ENCODE measurements at places on chromosomes 2 and 18. TPM values are rescaled to one million over a fixed set of nuclear protein-coding genes. Genes with fewer than 3 reads are reported as not detected.

Gene HOXD13
- total RNA-seq = not detected

Gene ILKAP
- 10.2 TPM for total RNA-seq

Gene TAF4B
- 3.0 TPM for total RNA-seq

Gene GRB14
- total RNA-seq = not detected

Gene ANTXR1
- 98.2 TPM for total RNA-seq

Gene UGT1A4
- not detected for total RNA-seq

Gene HRH4
- total RNA-seq = not detected

Gene ALKAL2
- total RNA-seq = 1.2 TPM

Gene MFSD6
- 8.3 TPM for total RNA-seq

Gene NR4A2
- 57.6 TPM for total RNA-seq

Gene GKN1
- not detected for total RNA-seq

Gene MRPL53
- 49.9 TPM for total RNA-seq

Gene ICOS
- total RNA-seq = not detected

Gene ACMSD
- total RNA-seq = not detected

Gene INSIG2
- total RNA-seq = 12.2 TPM

Gene SPDYA
- total RNA-seq = 0.13 TPM

Gene CD226
- 1.4 TPM for total RNA-seq

Gene XDH
- total RNA-seq = 0.52 TPM

Gene COLEC12
- 4.0 TPM for total RNA-seq

Gene SCN7A
- total RNA-seq = 3.5 TPM

Gene CCDC74A
- total RNA-seq = 17.2 TPM

Gene RUFY4
- total RNA-seq = not detected

Gene CHPF
- 201 TPM for total RNA-seq

Gene MRPL30
- 48.2 TPM for total RNA-seq

Gene RAB27B
- 7.5 TPM for total RNA-seq

Gene CNOT11
- 42.8 TPM for total RNA-seq

Gene GCKR
- 0.24 TPM for total RNA-seq

Gene PRSS56
- not detected for total RNA-seq

Gene RNASEH1
- total RNA-seq = 26.6 TPM

Gene GALR1
- not detected for total RNA-seq

Gene IL1F10
- not detected for total RNA-seq

All from epithelial cell of alveolus of lung (primary cell).